ENCODE measurements at places on chromosomes 2 and 18. TPM values are rescaled to one million over a fixed set of nuclear protein-coding genes. Genes with fewer than 3 reads are reported as not detected.

DNA sequence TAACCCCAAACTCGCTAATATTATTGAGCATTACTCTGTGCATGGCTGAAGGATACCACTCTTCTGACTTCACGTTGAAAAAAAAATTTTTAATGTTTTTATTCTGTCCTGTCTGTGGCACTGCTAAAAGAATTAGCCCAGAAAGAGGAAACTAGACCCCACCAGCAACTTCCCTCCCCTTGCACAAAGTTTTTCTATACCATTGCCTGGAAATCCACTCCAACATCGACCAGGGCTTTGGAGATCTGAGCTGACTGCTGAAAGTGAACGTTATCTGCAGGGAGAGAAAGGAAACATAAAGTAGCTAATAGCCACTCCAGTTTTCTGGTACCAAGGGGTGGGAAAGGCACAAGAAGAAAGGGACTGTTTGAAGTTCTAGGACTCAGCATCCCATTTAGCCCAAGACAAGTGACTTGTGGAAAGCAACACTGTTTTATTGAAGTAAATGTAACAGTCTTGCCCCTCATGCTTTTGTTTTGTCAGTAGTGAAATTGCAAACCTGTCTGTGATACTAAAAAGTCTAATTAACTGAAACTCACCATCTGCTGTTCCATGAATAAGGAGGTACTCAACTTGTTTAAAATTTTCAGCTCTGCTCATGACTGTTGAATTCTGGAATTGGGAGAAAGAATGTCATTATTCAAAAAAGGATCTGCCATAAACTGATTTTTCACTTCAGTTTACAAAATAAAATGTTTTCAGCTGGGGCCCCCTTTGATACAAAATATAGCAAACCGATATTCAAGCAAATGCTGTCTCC lies 79.1 kb downstream of the DPP4 start:
- DNase-seq: no peak

DNA sequence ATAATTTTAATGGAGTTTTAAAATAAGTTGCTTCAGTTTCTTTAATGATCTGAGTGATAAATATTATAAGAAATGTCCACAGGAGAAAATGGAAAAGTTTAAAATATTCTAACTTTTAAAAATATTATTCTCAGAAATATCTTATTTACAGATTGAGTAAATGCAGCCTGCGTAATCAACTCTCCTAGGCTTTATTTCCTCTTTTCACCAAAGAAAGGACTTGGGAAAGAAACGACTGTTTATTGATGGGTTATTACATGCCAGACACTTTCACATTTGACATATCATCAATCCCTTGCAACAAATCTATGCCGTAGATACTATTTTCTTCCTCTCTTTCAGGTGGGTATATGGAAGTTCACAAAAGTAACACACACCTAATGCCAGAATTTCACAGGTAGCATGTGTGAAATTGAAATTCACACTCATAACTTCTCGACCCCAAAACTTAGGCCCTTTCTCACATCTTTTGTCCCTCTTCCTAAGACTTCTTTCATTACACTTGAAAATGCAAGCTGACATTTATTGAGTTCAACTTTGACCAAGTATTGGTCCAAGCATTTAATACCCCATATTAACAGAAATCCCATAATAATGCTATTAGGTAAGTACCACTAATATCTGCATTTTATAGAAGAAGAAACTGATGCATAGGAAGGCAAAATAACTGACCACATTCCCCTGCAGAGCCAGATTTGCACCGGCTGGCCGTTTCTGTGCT lies 49.2 kb downstream of the MYOM1 start:
- no peak for DNase-seq

GRCh38 chr2:30981096-30981495 lies 157.1 kb downstream of the GALNT14 start:
- no peak for DNase-seq

- DNase-seq: no peak
Measured at GRCh38 chr2:2838548-2838845, 507.4 kb upstream of the MYT1L start.

- DNase-seq: no peak
Measured at GRCh38 chr2:26913999-26914658, 56.3 kb upstream of the MAPRE3 start.

Gene HNMT
- total RNA-seq: 0.47 TPM

Gene FBXO36
- total RNA-seq: 0.83 TPM

Gene PSMA8
- total RNA-seq: 0.52 TPM

Gene AQP12B
- not detected for total RNA-seq

DNA sequence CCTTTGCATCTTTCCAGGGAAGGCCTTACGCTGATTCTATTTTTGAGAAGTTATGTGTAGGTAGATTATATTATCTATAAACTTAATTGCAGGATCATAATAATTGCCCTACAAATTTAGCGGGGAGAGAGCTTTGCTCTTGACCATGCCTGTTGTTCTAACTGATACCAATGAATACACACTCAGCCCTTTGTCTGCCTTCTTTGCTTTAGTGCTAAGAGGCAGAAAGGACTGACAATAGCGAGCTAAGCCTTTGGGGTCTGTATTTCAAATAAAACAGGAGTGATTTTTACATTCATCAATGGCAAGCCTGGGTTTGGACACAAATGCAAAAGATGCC lies 115.3 kb upstream of the STON1 start:
- DNase-seq: no peak

Gene CCDC68
- not detected for total RNA-seq

GRCh38 chr2:8644605-8645175 lies 37.2 kb upstream of the ID2 start:
- DNase-seq: no peak

DNA sequence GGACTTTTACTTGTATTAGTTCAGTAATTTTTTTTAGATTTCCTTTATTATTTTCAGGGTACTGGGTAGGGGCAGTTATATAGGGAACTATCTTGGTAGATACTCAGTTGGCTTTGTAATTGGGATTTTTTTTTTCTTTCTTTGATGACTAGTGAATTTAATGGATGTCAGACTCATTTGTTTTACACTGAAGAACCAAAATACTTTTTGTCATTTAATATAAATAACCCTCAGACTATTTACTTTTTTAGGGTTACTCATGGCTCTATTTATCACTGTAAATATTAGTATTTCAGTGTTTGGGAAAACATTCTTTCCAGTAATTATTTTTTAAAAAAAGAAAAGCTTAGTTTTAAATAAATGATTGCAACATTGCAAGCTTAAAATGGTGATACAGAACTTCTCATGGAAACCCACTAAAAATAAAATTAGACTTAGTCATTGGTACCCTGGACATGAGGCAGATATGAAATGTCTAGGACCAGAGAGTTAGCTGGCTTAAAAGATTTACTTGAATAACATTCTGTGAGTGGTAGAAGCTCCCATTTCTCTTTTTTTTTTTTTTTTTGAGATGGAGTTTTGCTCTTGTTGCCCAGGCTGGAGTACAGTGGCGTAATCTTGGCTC lies 74.4 kb upstream of the CYP20A1 start:
- no peak for DNase-seq

Gene ST6GAL2
- 0.17 TPM for total RNA-seq

DNA sequence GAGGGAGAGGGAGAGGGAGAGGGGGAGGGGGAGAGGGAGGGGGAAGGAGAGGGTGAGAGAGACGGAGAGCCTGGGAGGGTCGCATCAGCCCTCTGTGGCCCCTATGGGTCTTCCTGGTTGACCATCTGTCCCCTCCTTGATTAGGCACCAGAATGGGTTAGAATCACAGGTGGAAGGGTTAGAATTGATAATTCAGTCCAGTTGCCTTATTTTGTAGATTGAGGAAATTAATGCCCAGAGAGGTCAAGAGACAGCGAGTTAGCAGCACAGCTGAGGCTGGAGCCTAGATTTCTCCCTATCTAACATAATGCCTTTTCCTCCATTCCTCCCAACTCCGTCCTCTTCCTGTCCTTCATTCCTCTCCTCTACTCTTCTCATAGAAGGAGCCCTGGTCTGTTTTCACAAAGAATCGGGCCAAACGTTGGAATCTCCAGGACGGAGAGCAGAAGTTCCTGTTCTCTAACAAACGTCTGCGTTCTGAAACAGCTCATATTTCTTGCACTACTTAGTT lies 338 bp upstream of the THUMPD2 start:
- no peak for DNase-seq

- no peak for DNase-seq
Measured at GRCh38 chr2:172113617-172114016, 10.9 kb upstream of the DLX2 start.

- DNase-seq: no peak
Measured at GRCh38 chr2:172664766-172665165, 70.9 kb upstream of the RAPGEF4 start.

- peak; percentile 66 for DNase-seq
Measured at GRCh38 chr2:218257390-218257981, 3.3 kb upstream of the GPBAR1 start.

DNA sequence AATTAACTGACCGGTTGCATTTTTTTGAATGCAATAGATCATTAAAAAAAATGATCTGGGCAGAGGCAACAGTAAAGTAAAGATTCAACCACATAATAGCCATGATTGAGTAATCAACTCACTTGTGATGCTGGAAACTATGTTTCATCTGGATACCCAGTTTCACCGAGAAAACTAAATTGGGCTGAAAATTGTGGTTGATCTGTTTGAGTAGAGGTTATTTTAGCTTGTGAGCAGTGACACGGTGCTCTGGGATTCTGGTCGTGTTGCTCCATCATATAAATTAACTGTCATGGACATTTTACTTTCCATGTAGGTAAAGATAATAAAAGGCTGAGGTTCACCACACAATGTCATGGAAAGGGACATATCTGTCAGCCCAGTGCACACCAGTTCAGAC lies 58.7 kb downstream of the CD226 start:
- DNase-seq: no peak

- peak; percentile 49 for DNase-seq
Measured at GRCh38 chr2:234500394-234501006, 3.6 kb upstream of the ARL4C start.

Gene IL1F10
- total RNA-seq: not detected

DNA sequence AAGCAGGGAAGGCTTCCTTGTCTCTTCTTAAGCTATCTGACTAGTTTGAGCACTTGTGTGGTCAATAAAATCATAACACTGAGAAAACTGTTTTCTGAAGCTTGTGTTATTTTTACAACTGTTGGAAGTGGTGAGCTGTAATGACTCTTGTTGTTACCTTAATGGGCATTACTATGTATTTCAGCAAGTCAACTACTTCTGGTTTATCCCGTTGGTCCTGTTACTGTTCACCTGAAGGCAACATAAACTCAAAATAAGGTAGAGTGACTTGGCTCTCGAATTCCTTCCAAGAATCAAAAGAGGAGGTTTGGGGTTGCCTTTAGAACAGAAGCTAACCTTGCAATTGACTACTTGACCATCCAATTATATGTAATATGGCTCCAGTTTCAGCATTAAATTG lies 23.2 kb upstream of the FIGN start:
- DNase-seq: no peak

DNA sequence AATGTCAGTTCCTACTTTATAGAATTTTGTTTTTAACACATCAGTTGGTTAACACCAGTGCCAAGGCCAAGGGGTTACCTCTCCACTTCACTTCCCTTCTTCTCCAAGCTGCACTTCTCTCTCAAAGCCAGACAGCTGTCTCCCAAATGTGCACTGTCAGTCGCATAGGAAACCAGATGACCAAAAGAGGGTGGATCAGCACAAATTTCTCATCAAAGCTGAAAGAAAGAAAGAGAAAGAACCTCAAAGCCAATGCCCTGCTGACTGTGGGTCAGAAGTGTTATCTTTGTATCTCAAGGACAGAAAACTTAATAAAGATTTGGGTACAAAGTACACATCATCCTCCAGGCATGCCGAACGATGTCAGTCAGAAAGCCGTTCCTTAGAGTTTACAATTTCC lies 32.2 kb downstream of the SPATS2L start:
- DNase-seq: no peak

DNA sequence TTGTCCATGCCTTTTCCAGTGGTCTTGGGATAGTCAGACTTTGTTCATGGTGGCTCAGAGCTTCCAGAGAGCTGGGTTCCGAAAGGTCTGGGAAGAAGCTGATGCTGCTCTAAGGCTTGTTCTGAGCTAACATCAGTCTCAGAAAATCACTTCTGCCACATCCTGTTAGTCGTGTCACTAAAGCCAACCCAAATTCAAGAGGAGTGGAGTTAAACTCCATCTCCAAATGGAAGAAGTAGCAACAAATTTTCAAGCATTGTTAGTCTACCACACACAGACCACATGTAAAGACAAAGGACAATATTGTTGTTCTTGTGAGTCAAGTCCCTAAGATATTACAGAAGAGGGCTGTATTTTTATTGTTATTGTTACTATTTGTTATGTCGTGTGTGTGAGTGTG lies 77.8 kb downstream of the PID1 start:
- DNase-seq: no peak

GRCh38 chr2:19547321-19547720 lies 188.9 kb upstream of the OSR1 start:
- no peak for DNase-seq

Gene TRPM8
- not detected for total RNA-seq

DNA sequence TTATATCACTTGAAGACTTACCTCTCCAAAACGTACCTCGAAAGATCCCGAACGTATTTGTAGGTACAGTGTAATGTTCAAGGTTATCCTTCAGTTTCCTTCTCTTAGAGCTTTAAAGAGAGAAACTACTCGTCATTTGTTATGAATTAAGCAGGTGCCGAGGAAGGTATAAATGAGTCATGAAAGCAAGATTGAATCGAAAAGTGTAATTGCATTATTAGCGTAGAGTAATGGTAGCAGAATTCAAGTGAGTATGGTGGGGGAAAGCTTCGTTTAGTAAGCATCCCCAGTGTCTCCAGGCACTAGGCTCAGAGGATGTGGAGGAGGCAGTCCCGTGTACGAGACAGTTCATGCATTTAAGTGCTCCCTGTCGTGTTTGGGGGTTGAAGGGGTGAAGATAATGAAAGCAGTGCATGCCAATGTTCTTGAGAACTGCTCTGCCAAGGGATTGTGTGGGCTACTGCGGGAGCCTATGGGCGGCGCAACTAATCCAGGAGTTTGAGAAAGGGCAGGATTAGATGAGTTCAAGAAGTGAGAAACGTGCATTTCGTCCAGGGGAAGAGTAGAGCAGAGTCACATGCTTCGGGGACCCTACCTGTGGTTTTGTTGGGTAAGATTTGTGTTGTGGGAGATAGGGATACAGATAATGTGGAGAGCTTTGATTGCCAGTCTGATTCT lies 858 bp downstream of the POLR1B start:
- DNase-seq: no peak

Gene LYG2
- total RNA-seq: not detected

DNA sequence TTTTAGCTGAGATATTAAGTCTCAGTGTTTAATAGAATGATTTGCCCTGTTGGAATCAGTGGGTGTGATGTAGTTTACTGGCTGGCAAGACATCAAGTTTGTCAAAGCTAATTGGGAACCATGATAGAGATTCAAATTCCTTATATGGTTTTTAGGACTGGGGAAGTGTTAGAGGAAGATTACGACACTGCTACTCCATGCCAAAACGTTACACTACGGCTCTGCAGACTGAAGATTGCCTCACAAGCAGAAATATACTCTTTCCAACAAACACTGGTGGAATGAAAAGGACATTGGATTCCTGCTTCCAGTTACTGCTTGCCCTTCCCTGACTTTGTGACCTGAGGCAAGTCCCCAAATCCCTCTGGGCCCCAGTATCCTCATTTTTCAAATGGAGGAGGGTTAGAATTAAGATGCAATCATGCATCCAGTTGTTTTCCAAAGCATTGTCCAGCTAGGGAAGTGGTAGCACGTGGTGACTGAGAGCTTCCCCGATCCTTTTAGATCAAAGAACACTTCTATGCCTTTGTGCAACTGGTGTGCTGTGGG lies 147.6 kb downstream of the CDC42EP3 start:
- no peak for DNase-seq
